HTR-8/SVneo (cell line): ENCODE measurements at places on chromosomes 2 and 18.

- DNase-seq = no peak
Observed at GRCh38 chr18:78998371-78999071, 18.9 kb downstream of the SALL3 start.

GRCh38 chr2:219207134-219207883 lies 727 bp downstream of the ZFAND2B start:
- DNase-seq = no peak

DNA sequence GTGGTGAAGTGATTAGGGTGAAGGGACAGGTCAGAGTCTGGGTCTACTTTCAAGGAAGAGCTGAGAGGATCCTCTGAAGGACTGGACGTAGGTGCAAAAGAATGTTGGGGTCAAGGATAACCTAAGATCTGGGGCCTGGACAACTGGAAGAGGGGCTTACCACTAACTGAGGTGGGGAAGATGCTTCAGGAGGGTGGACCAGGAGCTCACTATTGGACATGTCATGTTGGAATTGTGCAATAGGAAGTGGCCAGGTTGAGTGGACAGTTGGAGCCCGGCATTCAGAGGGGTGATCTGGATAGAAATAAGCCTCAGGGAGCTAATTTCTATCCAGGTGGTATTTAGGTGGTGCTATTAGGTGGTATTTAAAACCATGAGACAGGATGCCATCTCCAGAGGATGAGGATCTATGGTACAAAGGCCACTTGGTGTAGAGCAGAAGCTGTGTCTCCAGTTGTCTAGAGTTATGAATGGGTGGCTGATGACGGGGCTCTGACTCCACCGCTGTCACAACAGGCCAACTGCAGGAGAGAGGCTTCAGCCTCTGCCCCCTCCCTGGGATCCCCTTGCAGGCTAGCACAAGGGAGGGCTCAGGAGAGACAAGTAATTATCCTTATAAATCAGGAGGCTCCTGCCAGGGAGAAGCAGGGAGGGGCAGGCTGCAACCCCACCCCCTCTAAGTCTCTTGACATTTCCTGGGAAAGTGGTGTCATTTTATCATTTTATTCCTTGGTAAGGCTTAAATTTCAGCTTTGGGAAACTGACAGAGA lies 158.0 kb downstream of the SMAD7 start:
- DNase-seq = no peak

- no peak for DNase-seq
Observed at GRCh38 chr2:179890666-179891065, 29.3 kb upstream of the ZNF385B start.

- DNase-seq = no peak
Observed at GRCh38 chr2:8524823-8525222, 157.0 kb upstream of the ID2 start.

DNA sequence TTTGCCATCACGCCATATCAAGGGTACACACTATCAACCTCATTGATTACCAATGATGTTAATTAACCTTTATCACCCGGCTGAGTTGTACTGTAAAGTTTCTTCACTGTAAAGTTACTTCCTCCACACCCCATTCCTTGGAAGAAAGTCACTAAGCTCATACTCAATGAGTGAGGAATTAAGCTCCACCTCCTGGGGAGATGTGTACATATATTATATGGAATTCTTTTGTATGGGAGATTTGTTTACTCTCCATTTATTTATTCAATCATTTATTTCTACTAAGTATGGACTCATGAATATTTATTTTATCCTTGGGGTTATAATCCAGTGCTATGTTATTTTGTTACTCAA lies 56.8 kb downstream of the C2orf74 start:
- no peak for DNase-seq

DNA sequence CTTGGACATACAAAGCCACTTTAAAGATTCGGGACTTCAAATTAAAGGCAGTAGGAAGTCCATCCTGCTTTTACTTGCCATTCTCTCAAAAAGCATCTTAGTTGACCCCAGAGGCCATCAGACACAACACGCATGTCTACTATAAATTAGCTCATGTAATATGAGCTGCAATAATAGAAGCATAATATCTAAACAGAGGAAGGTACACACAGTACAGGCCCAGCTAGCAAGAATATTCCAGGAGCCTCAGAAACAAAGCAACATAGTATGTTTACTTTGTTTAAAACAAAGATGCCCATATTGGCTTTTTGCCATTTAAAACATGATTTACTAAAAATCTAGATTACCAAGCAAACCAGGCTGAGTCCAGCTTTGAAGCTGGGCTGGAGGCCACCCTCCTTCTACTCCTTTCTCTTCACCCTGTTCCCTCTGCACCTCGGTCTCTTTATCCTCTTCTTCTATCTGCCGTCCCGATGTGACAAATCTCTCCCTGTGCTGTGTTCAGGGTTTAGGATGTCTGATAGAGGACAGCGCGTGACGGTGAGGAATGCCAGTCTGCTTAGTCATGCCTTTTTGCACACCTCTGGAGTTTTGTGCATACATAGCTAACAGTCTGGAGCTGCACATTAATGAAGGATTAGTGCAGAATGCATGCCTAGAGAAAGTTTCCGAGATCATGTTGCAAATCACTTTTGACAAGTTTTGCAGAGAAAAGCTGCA lies 28.2 kb downstream of the DTNA start:
- no peak for DNase-seq
